ENCODE measurements at places on chromosomes 2 and 18.

GRCh38 chr2:190864375-190864774 is 16.2 kb upstream of the GLS start:
- no peak for DNase-seq

DNA sequence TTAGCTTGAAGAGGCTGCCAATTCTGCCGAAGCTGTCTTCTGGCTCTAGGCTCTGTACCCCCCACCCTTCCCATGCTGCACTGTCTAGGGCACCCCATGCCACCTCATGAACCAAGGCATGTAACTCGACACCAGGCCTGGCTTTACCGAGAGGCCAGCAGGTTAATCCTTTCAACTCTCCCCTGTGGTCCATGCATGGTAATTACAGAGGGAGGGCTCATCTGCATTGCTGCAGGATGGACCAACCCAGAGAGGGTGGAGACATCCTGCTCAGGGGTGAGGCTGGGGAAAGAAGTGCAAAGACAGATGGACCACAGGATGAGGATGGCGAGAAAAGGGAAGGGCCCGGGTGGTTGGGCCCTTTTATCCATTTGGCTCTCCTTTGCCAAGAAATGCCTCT is 65.8 kb downstream of the KCTD1 start:
- DNase-seq, result no peak

DNA sequence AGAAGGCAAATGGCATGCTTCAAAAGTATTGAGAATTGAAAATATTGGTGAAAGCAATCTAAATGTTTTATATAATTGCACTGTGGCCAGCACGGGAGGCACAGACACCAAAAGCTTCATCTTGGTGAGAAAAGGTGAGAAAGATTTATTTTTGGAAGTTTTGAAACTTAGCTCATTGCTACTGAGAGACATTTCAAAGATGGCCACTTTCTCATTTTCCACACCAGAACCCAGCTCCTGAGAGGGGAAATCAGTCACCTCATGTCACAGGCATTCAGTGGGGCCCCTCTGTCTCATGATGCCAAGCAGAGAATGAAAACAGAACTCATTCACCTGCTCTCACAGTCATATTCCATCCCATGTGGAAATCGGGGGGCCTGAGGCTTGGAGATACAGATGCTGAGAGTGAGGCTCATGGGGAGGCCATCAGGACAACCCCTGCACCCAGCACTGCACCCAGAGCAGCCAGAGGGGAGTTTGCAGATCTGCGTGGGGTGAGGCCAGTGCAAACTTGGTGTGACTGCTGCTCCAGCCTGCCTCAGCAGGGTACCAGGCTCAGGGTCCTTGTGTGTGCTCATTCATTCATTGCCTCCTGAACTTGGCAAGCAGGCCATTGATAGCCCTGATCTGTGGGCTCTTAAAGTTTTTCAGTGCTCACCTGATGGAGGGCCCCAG is 31.4 kb downstream of the IL18R1 start:
- no peak for DNase-seq

- no peak for DNase-seq
Measured at GRCh38 chr2:37569986-37570679, 101.3 kb downstream of the CDC42EP3 start.

GRCh38 chr2:219469186-219469724 is 29.4 kb upstream of the GMPPA start:
- DNase-seq, result no peak

All from activated CD8-positive, alpha-beta memory T cell treated with anti-CD3 and anti-CD28 coated beads for 48 hours (primary cell).